ENCODE measurements at places on chromosomes 11 and 22. TPM values are rescaled to one million over a fixed set of nuclear protein-coding genes. Genes with fewer than 3 reads are reported as not detected.

DNA sequence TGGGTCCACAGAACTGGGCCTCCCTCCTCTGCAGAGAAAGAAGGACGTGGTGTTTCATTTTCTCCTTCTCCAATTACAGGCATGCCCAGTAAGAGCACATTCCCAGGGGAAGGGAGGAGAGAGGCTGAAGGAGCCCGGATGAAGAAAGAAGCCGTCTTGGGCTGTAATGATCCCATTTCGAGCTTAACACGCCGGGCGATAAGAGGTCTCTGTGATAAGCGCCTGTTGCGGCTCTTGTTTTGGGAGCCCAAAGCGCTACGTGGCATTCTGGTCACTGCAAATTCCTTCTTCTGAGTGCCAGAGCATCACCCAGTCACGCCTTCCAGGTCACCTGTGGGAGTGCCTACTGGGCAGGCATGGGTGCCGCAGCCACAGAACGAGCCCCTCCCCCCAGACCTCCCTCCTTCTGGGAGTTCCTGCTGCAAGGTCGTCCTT, 57.5 kb downstream of the ANO1 start:
- peaks cover 13% of the 10 kb centered on the region for H3K4me1 ChIP-seq
- peaks cover 13% of the 10 kb centered on the region for H3K27me3 ChIP-seq
- no peak overlapping the region for H3K27ac ChIP-seq
- H3K36me3 ChIP-seq, result no peaks in the 10 kb centered on the region
- no peak for DNase-seq

GRCh38 chr11:69359735-69360480, 66.0 kb downstream of the MYEOV start:
- H3K27me3 ChIP-seq, result peaks cover 6% of the 10 kb centered on the region
- no peak overlapping the region for H3K27ac ChIP-seq
- H3K36me3 ChIP-seq, result no peaks in the 10 kb centered on the region
- no peak overlapping the region for H3K4me3 ChIP-seq
- peaks cover 1% of the 10 kb centered on the region for H3K4me1 ChIP-seq

The PPP1R14B gene
- 198 TPM for total RNA-seq

The GRM5 gene
- total RNA-seq, result 0.26 TPM

The B4GAT1 gene
- 28.7 TPM for total RNA-seq

- peak; percentile 18 for DNase-seq
- peaks cover 40% of the 10 kb centered on the region for H3K4me1 ChIP-seq
- H3K4me3 ChIP-seq, result peak overlapping the region; percentile 22
- H3K36me3 ChIP-seq, result peaks cover 5% of the 10 kb centered on the region
Observed at GRCh38 chr11:8839957-8840945, 70.7 kb upstream of the AKIP1 start.

DNA sequence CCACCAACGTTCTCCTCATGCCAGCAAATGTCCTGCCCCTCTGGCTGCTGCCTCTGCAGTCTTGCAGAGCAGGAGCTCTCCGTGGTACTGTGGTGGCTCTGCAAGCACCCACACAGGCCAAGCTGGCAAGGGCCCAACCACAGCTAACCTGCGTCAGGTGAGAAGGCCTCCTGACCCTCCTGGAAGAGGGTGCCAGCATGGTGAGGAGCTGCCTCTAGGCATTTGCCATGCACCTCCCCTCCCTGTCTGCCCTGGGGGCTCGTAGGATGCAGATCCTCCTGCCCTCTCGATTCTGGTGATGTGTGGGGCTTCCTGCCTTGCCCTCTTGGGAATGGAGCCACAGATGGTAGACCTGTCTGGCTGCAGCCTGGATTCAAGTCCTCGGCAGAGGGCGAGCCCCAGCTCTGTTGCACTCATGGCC, 1408.8 kb downstream of the TBC1D22A start:
- peak; percentile 29 for DNase-seq
- peaks cover 63% of the 10 kb centered on the region for H3K27me3 ChIP-seq
- H3K4me1 ChIP-seq, result no peaks in the 10 kb centered on the region
- H3K4me3 ChIP-seq, result no peak overlapping the region
- no peak overlapping the region for H3K27ac ChIP-seq

The APOL4 gene
- not detected for total RNA-seq

GRCh38 chr22:31284281-31285155, 7.8 kb downstream of the PIK3IP1 start:
- no peaks in the 10 kb centered on the region for H3K27me3 ChIP-seq
- peaks cover 3% of the 10 kb centered on the region for H3K36me3 ChIP-seq
- peak overlapping the region; percentile 90 for H3K27ac ChIP-seq

GRCh38 chr11:123536690-123537437, 106.8 kb downstream of the GRAMD1B start:
- H3K4me1 ChIP-seq, result no peaks in the 10 kb centered on the region
- no peak overlapping the region for H3K27ac ChIP-seq
- H3K4me3 ChIP-seq, result no peak overlapping the region
- no peak for DNase-seq
- no peaks in the 10 kb centered on the region for H3K27me3 ChIP-seq

GRCh38 chr11:112810951-112811350, 150.3 kb upstream of the NCAM1 start:
- H3K4me3 ChIP-seq, result no peak overlapping the region
- no peaks in the 10 kb centered on the region for H3K36me3 ChIP-seq
- no peak overlapping the region for H3K27ac ChIP-seq
- peaks cover 3% of the 10 kb centered on the region for H3K4me1 ChIP-seq

The CATSPER1 gene
- total RNA-seq, result not detected

GRCh38 chr11:59267196-59267595, 54.5 kb upstream of the MPEG1 start:
- H3K27ac ChIP-seq, result peak overlapping the region; percentile 78
- no peak for DNase-seq
- no peaks in the 10 kb centered on the region for H3K36me3 ChIP-seq
- H3K27me3 ChIP-seq, result no peaks in the 10 kb centered on the region
- peaks cover 1% of the 10 kb centered on the region for H3K4me1 ChIP-seq

DNA sequence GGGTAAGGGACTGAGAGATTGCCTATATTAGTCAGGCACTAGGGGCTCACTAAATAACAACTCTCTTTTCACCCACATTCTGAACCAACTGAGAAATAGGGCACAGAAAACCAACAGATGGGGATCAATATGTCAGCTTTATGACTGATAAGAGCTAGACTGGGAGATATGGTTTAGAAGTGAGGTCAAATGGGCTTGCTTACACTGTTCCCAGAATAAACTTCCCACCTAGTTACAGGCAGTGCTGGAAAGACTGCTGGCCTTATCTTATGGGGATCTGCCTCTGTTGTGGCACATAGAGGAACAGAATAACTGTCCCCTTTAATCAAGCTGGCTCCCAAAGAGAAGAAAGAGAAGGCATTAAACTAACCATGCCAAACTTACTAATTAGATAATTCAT, 10.6 kb upstream of the RRAS2 start:
- DNase-seq, result no peak
- H3K27ac ChIP-seq, result peak overlapping the region; percentile 4
- H3K4me1 ChIP-seq, result peaks cover 17% of the 10 kb centered on the region
- H3K36me3 ChIP-seq, result no peaks in the 10 kb centered on the region
- no peak overlapping the region for H3K4me3 ChIP-seq

- H3K4me1 ChIP-seq, result peaks cover 5% of the 10 kb centered on the region
- no peaks in the 10 kb centered on the region for H3K27me3 ChIP-seq
Observed at GRCh38 chr11:26134481-26135355, 197.2 kb upstream of the ANO3 start.

The SPINDOC gene
- 75.3 TPM for total RNA-seq

- no peak for DNase-seq
- H3K27me3 ChIP-seq, result no peaks in the 10 kb centered on the region
- no peaks in the 10 kb centered on the region for H3K4me1 ChIP-seq
- no peaks in the 10 kb centered on the region for H3K36me3 ChIP-seq
- H3K27ac ChIP-seq, result no peak within 1 kb of the TSS
- H3K4me3 ChIP-seq, result no peak within 1 kb of the TSS
Observed at GRCh38 chr11:6771926-6772893, at the start of gene OR2AG2. OR2AG2 (minus strand) TSS chr11:6771976; CDS start chr11:6768957, 3,019 bp downstream.

DNA sequence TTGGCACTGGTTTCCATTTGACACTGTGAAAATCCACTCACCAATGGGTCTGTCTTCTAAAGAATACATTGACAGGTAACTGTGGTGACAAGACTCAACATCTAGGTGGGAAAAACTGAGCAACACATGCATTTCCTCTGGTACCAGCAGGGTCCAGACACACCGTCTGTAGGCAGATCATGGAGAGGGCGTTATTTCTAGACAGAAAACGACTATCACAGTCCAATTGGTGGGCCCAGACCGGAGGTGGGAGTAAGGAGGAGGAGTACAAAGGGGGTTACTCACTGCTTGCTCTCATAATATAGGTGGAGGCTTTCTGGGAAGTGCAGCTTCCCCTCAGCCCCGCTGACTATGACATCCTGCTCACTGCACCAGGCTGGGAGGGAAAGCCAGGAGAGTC, 9.9 kb downstream of the OVCH2 start:
- peaks cover 11% of the 10 kb centered on the region for H3K4me1 ChIP-seq
- no peak overlapping the region for H3K4me3 ChIP-seq
- no peak for DNase-seq
- no peaks in the 10 kb centered on the region for H3K36me3 ChIP-seq

The CRYBA4 gene
- total RNA-seq, result not detected

The HTR3A gene
- total RNA-seq, result not detected

Measured in progenitor cell of endocrine pancreas (in vitro differentiated cells).